ENCODE measurements at places on chromosomes 1 and 21.

GRCh38 chr1:28516518-28516956 is 10.7 kb downstream of the RCC1 start:
- DNase-seq, result peak; percentile 16

GRCh38 chr1:204544321-204544720 is 28.1 kb downstream of the MDM4 start:
- DNase-seq, result peak; percentile 51

DNA sequence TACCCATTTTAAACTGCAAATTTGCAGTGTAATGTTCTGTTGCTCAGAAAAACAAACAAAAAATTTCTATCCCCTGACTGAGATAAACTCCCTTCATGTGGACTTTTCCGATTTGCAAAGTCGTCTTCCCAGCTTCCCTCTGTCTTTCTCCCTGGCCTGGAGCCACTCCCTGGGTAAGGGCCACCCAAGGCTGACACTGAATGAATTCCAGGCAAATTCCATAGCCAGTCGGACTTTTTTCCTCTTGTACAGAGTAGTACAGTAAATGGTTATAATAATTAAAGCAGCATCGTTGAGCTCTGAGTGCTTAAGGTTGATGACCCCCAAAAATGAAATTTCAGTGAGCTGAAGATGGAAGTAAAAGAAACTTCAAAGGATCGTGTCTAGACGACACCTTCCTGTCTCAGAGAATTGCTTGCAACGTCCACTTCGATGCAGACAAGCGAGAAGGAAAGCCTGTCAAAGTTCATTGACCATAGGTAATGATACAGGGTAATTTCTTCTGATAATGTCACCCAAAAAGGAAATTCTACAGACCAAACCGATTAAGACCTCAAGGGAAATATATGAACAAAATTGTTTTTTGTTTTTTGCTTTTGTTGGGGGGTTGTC is 33.6 kb upstream of the LHX8 start:
- DNase-seq, result no peak

DNA sequence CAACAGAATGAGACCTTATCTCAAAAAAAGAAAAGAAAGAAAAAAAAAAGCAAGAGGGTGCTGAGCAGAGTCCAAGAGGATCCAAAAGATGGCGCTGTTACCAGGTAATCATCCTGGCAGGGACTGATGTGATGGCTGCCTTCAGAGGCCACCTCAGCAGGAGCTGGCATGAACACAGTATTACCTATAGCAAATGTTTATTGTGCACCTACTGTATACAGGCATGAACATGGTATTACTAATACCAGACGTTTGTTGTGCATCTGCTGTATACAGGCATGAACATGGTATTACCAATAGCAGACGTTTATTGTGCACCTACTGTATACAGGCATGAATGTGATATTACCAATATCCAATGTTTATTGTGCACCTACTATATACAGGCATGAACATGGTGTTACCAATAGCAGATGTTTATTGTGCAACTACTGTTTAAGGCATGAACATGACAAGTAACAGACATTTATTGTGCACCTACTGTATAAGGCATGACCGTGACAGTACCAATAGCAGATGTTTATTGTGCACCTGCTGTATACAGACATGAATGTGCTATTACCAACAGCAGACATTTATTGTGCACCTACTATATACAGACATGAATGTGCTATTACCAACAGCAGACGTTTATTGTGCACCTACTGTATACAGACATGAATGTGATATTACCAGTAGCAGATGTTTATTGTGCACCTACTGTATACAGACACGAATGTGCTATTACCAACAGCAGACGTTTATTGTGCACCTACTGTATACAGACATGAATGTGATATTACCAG is 115.1 kb upstream of the TMEM51 start:
- DNase-seq, result peak; percentile 47

GRCh38 chr1:209900734-209901133 is 37.3 kb upstream of the SYT14 start:
- DNase-seq, result peak; percentile 94

DNA sequence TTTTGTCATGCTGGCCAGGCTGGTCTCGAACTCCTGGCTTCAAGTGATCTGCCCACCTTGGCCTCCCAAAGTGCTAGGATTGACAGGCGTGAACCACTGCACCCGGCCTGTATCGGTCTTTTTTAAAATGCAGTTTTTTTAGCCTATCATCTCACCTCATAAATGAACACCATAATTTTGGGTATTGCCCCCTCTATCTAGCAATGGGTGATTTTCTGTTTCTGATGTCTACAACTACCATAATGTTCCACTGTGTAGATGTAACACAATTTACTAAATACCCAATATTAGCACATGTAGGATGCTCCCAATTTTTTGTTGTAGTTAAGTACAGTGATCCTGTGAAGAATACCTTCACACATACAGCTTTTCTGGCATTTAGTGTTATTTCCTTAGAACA is 2.0 kb upstream of the CAMTA1 start:
- DNase-seq, result no peak

DNA sequence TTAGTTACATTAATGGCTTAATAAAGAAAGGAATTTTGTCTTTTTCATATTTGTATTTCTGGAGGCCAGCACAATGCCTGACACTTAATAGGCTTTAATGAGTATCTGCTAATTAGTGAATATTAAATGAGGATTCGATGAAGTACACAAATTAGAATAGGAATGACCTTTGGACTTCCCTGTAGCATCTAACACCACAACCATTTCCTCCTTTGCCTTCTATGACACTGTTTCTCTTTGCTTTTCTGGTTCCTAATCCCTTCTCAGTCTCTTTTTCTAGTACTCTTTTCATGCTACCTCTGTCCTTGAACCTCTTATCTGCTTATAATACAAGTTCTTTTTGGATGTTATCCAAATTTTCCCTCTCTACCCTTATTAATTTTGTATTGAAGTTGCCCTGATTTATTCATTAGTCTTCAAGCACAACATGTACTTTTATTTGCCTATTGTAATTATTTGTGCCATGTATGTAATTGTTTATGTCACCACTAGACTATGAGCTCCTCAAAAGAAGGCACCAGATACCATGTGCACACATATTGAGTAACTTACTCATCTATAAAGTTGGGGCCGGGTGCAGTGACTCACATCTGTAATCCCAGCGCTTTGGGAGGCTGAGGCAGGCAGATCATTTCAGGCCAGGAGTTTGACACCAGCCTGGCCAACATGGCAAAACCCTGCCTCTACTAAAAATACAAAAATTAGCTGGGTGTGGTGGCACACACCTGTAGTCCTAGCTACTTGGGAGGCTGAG is 23.8 kb downstream of the RPS27 start:
- DNase-seq, result peak; percentile 18

DNA sequence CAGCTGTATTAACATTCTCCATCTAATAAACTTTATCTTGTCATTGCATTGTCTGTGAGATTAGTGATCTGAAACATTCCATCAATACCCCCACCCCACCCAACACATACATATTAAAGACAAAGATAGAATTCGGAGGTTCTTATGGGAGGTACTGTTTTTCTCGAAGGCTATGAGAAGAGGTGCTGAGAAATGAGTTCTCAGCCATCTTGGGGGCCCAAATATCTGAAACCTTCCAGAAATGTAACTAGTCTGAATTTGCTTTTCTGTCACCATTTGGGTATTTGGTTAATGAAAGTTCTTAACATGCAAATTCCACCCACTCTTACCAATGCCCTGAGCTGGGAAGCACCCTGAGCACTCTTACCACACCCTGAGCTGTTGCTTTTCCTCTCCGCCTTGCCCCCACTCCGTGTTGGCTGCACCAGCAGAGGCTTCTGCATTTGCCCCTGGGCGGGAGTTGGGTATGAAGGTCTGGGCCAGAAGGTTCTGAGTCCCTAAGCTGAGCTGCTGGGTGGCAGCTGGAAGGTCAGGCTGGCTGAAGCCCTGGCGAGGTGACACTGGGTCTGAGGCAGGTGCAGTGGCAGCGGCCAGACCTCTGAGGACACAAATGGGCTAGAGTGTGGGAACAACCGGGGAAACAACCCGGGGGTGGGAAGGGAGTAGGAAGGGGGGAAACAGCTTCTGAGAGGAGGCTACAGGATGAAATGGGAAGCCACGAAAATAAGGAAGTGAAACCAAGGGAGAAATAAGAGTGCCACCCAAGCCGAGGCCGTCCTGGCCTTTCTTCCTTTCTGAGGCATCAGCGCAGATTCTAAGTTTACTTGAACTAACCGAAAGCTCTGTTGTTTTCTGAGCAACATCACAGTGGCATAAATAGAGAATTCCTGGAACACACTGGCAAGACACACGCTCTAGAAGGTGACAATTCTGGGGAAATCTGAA is 26.3 kb upstream of the IER5 start:
- DNase-seq, result no peak
